ENCODE measurements at places on chromosomes 2 and 18.

- DNase-seq, result no peak
These were observed 137.0 kb downstream of the BCL11A start for GRCh38 chr2:60416221-60417008.

GRCh38 chr18:5288517-5288935 lies 7.0 kb downstream of the ZBTB14 start:
- no peak for DNase-seq

DNA sequence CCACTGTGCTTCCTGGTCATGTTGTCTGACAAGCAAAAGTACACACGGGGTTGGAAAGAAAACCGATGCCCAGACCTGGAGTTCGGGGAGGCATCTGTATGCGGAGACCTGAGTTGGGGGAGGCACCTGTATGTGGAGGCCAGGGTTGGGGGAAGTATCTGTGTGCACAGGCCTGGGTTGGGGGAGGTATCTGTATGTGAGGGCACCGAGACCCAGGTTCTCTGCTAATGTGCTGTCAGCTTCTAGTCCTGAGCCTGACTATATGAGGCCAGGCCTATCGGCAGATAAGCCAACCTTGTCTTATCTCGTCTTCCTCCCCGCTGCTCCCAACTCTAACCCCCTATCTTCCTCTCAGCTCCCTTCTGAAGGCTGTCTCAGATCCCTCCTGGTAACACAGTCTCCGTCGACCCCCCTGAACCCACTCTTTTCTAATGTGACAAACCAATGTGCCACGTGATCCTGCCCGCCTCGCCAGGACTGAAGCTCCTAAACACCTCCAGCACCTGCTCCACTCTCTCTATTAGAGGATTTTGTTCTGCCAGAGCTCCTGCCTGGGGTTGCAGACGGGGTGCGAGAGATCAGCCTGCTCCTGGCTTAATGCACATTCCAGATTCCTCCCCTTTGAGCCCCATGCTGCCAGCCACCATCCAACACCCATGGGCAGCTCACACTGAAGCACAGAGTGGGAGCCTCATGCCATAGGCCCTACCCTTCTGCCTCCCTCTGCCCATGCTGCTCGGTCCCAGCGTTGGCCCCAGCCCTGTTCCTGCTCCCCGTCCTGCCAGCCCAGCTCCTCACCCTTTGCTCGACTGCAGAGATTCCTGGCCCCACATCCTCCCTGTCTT lies 188.4 kb downstream of the SH3BP4 start:
- no peak for DNase-seq

DNA sequence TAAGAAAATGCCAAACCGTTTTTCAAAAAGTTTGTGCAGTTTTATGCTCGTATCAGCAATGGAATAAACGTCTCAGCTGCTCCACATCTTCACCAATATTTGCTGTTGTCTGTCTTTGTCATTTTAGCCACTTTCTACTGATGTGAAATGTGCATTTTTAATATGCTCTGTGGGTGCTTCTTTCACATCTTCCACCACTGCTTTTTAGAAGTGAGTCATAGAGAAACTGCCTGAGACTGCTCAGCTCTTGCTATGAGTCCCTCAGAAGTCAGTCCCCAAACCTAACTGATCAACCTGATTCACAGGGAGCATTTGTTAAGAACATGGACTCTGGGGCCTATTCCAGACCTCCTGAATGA lies 41.0 kb upstream of the EPC2 start:
- DNase-seq, result no peak

DNA sequence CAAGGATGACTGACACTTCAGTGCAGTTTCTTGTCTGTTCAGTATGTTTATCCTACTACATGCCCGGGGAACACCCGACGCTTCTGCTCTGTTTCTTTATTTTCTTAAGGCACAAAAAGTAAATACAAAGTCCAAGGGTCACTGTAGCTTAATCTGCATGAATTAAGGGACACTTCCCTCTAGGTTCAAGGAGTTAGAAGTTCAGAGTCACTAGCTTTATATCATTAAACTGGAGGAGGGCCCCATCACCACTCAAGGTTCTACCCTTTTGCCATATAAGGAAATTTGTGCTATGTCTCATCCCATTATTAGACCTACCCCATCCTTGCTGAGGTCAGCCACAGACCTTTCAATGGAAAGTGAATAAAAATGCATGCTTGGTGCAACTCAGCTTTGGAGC lies 27.6 kb upstream of the RMDN2 start:
- no peak for DNase-seq

GRCh38 chr2:26136451-26136850 lies 36.4 kb upstream of the GAREM2 start:
- no peak for DNase-seq

DNA sequence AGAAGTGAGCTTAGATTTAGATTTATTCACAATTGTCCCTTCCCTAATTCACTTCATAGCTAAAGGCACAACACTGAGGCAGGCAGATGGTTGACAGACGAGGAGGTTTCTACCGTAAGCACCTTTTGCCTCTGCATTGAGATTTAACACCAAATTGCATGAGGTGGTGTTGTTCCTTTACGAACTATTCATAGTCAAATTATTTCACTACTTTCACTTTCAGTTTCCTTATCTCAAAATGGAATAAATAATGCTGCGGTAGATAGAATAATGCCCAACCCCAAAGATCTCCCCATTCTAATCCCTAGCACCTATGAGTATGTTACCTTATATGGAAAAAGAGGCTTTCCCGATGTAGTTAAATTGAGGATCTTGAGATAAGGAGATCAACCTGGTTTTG lies 58.9 kb upstream of the LINC00305 start:
- no peak for DNase-seq

Measured in CD4-positive, alpha-beta T cell treated with Interleukin-17A for 1 hour (primary cell).